Mucosa of descending colon (tissue), 3 donors: ENCODE measurements at places on chromosomes 6 and 20. TPM values are rescaled to one million over a fixed set of nuclear protein-coding genes. Genes with fewer than 3 reads are reported as not detected.
A peak's percentile ranks its signal among the peaks of the same experiment; 100 is the strongest.

DNA sequence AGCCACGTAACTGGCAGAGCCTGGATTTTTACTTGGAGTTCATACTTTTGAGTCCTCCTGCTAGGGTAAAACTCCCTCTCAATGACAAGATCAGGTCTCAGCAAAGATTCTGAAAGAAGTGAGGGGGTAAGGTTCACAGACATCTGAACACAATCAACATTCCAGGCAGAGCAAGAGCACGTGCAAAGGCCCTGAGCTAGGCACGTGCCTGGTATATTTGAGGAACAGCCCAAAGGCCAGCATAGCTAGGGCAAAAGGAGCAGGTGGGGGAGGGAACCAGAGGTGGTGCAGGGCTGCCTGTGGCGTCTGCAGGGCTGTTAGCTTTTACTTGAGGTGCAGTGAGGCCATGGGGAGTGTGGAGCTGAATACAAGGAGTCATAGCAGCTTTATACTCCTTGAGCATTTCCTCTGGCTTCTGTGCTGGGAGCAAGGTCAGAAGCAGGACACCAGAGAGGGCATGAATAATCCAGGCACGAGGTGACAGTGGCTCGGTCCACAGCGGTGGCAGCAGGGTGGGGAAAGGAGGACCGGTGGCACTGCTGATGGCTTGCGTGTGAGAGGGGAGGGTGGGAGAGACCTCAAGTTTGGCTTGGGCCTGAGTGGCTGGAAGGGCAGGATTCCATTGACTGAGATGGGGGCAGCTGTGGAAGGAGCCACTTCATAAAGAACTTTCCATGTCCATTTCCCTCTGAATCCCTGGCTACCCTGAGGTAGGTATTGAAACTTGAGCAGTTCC is 57.0 kb downstream of the DLGAP4 start:
- no peak for DNase-seq

DNA sequence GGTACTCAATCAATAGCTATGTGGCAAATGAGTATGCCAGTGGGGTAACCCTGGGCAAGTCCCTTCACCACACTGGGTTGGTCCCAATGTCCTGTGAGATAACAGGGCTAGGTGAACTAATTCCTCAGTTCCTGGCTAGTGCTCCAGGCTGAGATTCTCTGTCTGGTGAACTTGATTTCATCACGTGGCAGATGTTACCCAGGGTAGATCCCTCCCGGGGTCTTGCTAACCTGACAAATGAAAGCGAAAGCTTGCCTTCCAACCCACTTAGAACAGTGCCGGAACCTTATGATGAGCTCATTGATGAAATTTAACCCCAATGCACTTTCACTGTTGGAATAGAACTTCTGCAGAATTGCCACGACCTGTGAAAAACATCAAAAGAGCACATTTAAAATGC is 6.6 kb upstream of the ANKRD60 start:
- no peak for DNase-seq

DNA sequence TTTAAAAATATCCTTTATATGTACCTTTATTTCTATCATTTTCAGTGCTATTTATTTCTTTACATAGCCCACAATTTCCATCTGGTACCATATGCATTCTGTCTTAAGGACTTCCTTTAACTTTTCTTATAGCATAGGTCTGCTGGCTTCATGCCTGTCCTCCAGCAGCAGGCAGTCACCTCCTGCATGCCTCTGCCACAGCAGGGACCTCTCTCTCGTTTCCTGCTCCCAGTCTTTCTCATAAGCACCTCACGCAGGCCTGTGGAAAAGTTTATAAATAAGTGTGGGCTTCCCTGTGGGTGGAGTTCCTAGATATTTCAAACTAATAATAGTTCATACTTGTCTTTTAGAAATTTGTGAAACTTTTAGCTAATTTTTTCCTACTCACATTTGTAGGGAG is 133.9 kb downstream of the KCNQ5 start:
- no peak for DNase-seq

DNA sequence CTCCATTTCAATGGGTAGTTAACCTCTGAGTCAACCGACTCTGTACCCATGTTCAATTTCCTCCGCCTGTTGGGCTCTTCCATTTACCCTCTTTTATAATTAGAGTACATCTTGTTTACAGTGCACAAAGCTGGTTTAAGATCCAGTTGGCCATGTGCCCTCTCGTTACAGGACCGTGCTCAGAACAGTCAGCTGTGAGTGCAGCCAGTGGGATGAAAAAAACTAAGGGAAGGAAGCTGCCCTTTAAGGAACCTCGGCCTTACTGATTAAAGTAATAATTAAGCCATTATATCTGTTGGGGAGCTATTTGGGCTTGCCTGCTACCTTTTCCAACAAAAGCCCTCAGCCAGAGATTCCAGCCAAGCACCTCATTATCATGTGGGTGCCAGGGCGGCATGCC is 68.8 kb downstream of the TMEM170B start:
- no peak for DNase-seq

- DNase-seq = no peak
These were observed 68.6 kb downstream of the PHF20 start for GRCh38 chr20:35840421-35840820.

DNA sequence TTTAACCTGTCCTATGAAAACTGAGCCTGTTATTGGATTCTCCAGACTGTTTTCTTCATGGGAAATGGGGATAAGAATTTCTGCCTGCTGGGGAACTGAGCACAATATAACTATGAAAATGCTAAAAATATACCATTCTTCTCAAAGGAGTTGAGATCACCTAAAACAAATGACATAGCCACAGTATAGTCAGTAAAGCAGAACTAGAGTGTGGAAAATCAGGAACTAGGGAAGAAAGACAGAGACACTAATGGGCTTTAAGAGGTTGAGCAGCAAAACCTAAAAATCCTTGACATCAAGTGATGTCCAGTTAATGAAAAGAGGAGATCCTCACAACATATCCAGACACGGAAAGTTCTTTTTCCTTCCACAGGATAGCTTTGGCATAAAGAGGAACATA is 215.7 kb upstream of the CST7 start:
- DNase-seq = no peak

- peak; percentile 62 for DNase-seq
These were observed 3.0 kb upstream of the ZBTB22 start for GRCh38 chr6:33320315-33321181.

GRCh38 chr20:51800060-51800871 is 2.1 kb downstream of the SALL4 start:
- DNase-seq = peak; percentile 74

DNA sequence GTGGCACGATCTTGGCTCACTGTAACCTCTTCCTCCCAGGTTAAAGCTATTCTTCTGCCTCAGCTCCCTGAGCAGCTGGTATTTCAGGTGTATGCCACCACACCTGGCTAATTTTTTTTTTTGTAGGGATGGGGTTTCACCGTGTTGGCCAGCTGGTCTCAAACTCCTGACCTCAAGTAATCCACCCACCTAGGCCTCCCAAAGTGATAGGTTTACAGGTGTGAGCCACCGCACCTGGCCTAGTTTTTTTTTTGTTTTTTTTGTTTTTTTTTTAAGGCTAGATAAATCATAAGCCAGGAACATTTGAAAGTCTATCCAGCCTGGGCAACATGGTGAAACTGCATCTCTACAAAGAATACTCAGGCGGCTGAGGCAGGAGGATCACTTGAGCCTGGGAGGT is 10.9 kb downstream of the RRP36 start:
- no peak for DNase-seq

GRCh38 chr20:3980260-3981131 is 34.9 kb downstream of the RNF24 start:
- no peak for DNase-seq

- no peak for DNase-seq
These were observed 148.5 kb downstream of the SYNDIG1 start for GRCh38 chr20:24617757-24618450.

- peak; percentile 57 for DNase-seq
These were observed 37.3 kb upstream of the BTN3A2 start for GRCh38 chr6:26327450-26328264.

GRCh38 chr6:121333196-121333595 is 1.1 kb downstream of the TBC1D32 start:
- no peak for DNase-seq

DNA sequence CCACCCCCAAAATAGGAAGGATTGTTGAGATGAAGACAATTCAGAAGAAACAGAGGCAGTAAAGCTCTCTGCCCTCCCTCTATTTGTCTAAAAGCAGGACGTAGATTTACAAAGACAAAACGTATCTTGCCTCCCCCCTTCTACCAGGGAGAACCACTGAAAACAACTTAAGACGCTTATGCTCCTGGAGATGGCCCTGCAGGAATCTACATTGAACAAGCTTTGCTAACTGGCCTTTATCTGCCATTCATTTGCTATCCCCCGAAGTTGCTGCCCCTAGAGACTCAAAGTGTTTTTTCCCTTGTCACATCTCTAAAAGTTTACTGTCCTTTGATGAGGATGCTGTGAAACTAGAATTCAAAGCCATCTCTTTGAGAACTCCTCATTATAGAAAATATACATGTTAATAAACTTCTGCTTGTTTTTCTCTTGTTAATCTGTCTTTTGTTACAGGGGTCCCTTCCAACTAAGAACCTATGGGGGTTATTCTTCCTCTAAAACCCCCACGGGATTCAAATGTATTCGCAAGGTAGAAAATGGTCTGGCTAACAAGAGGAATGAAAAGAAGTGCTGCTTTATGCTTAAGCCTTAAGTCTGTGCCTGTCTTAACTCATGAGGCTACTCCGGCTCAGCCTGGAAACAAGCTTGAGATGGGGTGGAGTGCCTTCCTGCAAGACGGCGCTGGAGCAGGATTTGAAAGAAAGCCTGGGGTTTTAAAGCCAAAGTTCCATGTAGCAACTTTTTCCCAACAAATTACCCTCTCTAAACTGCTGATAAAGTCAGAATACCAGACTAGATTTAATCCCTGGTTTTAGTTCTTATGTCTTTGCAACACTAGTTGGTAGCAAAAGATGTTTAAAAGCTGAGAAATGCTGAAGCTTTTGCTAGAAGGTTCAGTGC is 88.0 kb downstream of the CLIC5 start:
- DNase-seq = no peak

DNA sequence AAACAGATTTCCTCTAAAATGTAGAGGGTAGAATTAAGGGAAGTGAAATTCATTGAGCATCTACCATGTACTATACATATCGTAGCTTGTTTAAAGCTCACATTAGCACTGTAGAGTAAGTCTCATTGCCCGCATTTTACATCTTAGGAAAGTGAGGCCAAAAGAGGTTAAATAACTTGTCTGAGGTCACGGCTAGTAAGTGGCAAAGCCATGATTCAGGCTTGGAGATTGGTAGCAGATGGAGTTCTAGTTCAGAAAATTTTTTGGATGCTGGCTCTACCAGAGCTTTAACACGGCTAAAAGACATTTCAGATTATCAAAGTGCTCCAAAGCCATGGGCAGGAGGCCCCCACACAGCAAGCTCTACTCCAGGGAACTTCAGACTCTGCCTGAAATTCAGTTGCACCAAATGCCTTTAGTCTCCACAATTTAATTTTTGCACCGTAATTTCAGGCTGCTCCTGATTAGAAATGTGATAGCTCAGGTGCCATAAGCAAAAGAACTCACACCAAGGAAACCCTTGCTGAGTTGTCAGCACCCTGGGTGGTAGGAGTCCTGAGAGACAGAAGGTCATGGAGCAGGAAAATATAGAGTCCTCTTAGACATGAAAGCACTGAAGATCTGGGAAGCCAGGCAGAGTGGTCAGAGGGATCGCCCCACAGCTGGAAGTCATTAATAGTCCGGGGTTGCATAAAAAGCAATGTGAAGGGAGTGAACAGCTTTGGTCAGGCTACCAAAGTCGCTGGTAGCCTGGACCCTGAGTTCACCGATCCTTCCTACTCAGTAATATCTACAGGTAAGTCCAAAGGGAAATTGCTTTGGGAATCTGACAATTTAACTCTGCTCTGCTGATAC is 55.2 kb upstream of the ASIP start:
- DNase-seq = no peak

GRCh38 chr6:9173229-9173628 is 737.9 kb upstream of the SLC35B3 start:
- no peak for DNase-seq

GRCh38 chr6:165821754-165822153 is 158.7 kb upstream of the PDE10A start:
- no peak for DNase-seq

GRCh38 chr6:45052325-45052724 is 275.8 kb upstream of the RUNX2 start:
- DNase-seq = no peak

DNA sequence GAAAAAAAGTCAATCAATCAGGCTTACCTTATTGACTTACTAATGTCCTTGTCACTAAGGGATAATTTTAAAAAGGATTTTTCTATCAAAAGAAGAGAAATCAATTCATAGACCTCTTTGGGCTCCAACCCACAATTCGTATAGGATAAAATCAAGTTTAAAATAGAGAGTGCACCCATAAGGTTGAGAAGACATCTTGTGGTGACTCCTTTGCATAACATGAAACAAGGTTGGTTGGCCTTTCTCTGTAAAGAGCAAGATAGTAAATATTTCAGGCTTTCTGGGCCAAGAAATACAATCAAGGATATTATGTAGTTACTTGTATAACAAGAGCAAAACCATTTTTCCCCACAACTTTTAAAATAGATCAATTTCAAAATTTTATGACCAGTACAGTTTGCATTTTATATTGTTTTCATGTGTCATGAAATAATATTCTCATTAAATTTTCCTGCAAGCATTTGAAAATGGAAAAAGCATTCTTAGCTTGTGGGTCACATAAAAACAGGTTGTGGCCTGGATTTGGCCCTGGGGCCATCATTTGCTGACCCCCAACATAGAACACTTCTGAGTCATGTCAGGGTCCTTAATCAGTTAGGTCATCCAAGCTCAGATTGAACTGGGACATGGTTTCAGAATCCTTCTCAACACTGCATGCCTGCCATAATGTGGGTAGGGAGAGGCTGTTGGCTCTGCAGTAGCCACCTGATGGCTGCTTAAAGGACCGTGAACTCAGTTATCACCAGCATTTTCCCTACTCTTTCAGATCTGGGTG is 76.7 kb downstream of the MYB start:
- no peak for DNase-seq

- DNase-seq = no peak
These were observed 118.5 kb downstream of the SYCP2 start for GRCh38 chr20:59814840-59815340.

GRCh38 chr20:38298768-38299288 is 5.1 kb upstream of the BPI start:
- peak; percentile 71 for DNase-seq

FAM209B gene
- total RNA-seq = not detected

ORC3 gene
- total RNA-seq = 16.1 TPM

SLC18B1 gene
- total RNA-seq = 11.9 TPM

SAMD3 gene
- 5.4 TPM for total RNA-seq

FAXC gene
- 1.0 TPM for total RNA-seq

CLVS2 gene
- 0.03 TPM for total RNA-seq

IL17F gene
- total RNA-seq = not detected

TREM2 gene
- total RNA-seq = 1.3 TPM

MACROD2 gene
- 6.4 TPM for total RNA-seq

SLC22A7 gene
- total RNA-seq = not detected

ISM1 gene
- 0.14 TPM for total RNA-seq

SAMD5 gene
- total RNA-seq = 11.1 TPM

KCNG1 gene
- 6.3 TPM for total RNA-seq
